ENCODE measurements at places on chromosomes 5 and 9. TPM values are rescaled to one million over a fixed set of nuclear protein-coding genes. Genes with fewer than 3 reads are reported as not detected.

PCDHGC4 gene
- 2.6 TPM for total RNA-seq

SV2C gene
- total RNA-seq, result 0.58 TPM

SLC36A2 gene
- not detected for total RNA-seq

SPINK4 gene
- total RNA-seq, result 33.3 TPM

PCDHAC2 gene
- total RNA-seq, result 1.3 TPM

BTNL3 gene
- 62.2 TPM for total RNA-seq

DRD1 gene
- total RNA-seq, result 0.09 TPM

PCDHGB4 gene
- total RNA-seq, result 5.3 TPM

RETREG1 gene
- 55.8 TPM for total RNA-seq

PRPF4 gene
- 15.8 TPM for total RNA-seq

CCDC192 gene
- 1.0 TPM for total RNA-seq

OR13C5 gene
- not detected for total RNA-seq

ZCCHC10 gene
- 35.0 TPM for total RNA-seq
